ENCODE measurements at places on chromosomes 6 and 20.

- DNase-seq = no peak
Measured at GRCh38 chr20:42979720-42980119, 210.0 kb downstream of the PTPRT start.

- DNase-seq = no peak
Measured at GRCh38 chr20:13006825-13007224, 1.9 kb upstream of the SPTLC3 start.

- DNase-seq = no peak
Measured at GRCh38 chr6:149855741-149856140, 8.4 kb downstream of the LRP11 start.

DNA sequence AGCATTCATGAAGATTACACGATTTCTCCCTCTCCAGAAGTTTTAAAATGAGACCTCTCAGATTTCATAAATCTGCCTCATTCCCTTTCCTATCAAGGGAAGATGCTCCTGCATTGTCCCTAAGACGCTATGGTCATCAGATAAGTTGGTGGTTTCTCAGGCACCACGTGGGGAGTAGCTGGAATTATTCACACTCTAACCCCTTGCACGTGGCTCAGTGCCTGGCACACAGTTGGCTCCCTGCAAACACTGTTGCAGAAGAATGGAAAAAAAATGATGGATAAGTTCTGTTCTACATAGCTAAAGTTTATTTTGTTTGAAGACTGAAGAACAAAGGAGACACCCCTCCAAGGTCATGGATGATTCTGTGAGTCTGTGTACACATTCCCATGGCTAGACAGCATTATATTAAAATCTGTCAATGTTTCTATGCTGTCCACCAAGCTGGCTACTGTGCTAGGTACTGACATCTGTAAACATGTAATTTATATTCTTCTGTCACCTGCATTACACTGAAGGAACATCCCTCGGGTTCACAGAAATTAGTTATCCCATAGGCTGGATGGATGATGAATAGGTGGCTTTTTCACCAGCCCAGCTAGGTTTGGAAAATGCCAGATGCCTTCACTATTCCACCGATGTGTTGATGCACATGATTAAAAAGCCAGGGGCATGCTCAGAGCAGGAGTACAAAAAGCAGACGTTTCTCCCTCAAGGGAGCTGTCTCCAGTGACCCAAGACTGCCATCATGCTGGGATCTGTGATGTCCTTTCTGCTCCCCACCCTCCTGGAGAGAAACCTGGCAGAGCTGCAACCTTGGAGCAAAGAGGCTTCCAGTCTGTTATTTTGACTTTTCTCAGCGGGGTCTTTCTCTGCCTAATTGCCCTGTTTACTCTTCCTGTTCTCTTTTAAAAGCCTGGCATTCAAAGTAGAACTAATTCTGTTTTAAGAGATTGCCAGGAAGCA is 610.5 kb downstream of the UTRN start:
- no peak for DNase-seq

GRCh38 chr20:45095805-45096238 is 5.1 kb downstream of the KCNS1 start:
- peak; percentile 33 for DNase-seq

GRCh38 chr6:123226398-123226797 is 230.4 kb downstream of the CLVS2 start:
- DNase-seq = peak; percentile 7

- peak; percentile 17 for DNase-seq
Measured at GRCh38 chr6:164286011-164286410, 871.5 kb downstream of the QKI start.

DNA sequence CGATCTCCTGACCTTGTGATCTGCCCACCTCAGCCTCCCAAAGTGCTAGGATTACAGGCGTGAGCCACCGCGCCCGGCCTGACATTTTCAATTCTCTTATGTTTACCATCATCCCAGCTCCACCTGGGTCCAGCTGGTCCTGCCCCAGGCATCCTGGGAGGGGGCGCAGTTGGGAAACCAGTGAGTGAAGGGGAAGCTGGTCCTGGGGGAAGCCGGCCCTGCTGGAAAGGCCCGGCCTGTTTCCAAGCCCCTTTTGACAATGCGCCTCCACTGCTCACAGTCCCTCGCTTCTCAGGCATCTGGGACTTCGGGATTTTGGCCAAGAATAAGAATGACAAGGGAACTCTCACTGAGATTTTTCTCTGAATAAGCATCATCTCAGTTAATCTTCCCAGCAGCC is 14.2 kb downstream of the SLC13A3 start:
- no peak for DNase-seq

- no peak for DNase-seq
Measured at GRCh38 chr6:170283212-170284081, 7.4 kb downstream of the DLL1 start.

GRCh38 chr20:21352703-21353102 is 44.6 kb downstream of the NKX2-4 start:
- DNase-seq = no peak

DNA sequence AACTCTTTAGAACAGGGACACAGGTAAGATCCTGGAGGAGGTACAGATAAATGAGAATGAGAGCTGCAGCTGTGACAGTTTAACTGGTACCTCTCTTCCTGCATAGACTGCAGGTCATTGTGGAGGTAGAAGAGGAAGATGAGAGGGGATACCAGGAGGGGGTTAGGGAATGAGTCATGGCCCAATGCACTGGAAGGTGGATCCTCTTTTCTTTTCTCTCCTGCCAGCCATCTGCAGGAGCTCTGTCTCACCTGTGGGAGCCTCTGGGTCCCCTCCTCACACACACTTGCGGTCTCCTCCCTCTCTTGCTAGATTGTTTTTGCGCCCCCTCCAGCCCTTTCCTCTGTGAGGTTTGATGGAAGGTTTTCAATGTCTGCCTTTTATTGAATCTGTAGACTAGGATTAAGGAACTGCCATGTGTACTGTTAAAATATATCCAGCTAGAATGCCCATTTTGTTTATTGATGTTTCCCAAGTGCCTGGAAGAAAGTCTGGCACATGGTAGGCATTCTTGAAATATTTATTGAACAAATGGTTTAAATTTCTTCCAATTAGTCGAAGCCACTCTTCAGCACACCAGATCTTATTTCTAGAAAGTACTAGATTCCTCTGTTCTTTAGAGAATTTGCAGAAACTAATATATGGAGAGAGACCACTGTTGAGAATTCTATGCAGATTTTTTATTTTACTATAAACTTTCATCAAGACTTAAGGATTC is 13.0 kb downstream of the C6orf163 start:
- no peak for DNase-seq

GRCh38 chr6:12060780-12061609 is 48.9 kb downstream of the HIVEP1 start:
- DNase-seq = peak; percentile 81

DNA sequence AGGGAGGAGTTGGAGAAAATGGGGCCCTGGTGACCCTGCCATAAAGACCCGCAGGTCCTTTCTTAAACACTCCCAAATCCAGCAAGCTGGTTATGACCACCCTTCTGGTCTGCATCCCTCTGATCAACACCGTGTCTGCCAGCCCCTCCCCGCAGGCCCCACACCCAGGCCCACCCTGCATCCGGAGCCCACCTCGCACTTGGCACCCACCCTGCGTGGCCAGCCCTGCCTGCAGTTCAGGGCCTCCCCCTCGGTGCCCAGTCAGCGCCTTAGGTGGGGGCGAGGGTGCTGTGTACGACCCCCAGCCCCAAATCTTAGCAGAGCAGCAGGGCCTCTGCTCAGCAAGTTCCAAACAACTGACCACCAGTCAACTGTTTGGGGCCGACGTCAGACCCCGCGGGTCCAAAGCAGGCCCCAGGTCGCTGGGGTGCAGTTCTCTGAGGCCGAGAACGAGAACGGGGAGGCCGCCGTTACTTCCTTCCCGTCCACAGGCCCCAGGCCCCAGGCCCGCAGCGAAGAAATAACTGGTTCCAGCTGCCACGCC is 1.2 kb downstream of the ACSS1 start:
- DNase-seq = no peak
